Smooth muscle cell of trachea (primary cell): ENCODE measurements at places on chromosomes 12 and 14. TPM values are rescaled to one million over a fixed set of nuclear protein-coding genes. Genes with fewer than 3 reads are reported as not detected.

KRT3 gene
- total RNA-seq, result not detected in 2 replicates

RASSF9 gene
- total RNA-seq, result 0.66 and 0.87 TPM in 2 replicates

PSMA3 gene
- total RNA-seq, result 68.5 and 146 TPM in 2 replicates

CEP290 gene
- total RNA-seq, result 11.1 and 24.9 TPM in 2 replicates

EML5 gene
- 0.44 and 0.50 TPM in 2 replicates for total RNA-seq

OR6C3 gene
- total RNA-seq, result not detected in 2 replicates

DAO gene
- total RNA-seq, result not detected in 2 replicates

CYP27B1 gene
- 0.15 and 0.33 TPM in 2 replicates for total RNA-seq

PLEK2 gene
- 3.0 and 6.7 TPM in 2 replicates for total RNA-seq

SEL1L gene
- total RNA-seq, result 106 and 114 TPM in 2 replicates

NANOG gene
- under 0.01 TPM in 2 replicates for total RNA-seq

KRT74 gene
- not detected in 2 replicates for total RNA-seq

RD3L gene
- not detected in 2 replicates for total RNA-seq

FIGNL2 gene
- total RNA-seq, result 0.29 and 0.50 TPM in 2 replicates

SIX1 gene
- 14.5 and 15.9 TPM in 2 replicates for total RNA-seq

LPAR5 gene
- not detected in 2 replicates for total RNA-seq

HEATR5A gene
- 46.8 and 53.6 TPM in 2 replicates for total RNA-seq

OLR1 gene
- under 0.01 TPM in 1 of 2 replicates, not detected in the other for total RNA-seq

KCNJ8 gene
- 7.3 and 10.6 TPM in 2 replicates for total RNA-seq

NUAK1 gene
- total RNA-seq, result 3.2 and 4.5 TPM in 2 replicates

SLC39A5 gene
- total RNA-seq, result not detected in 2 replicates

TMEM121 gene
- 6.3 and 13.2 TPM in 2 replicates for total RNA-seq

NR4A1 gene
- total RNA-seq, result 2.6 and 4.3 TPM in 2 replicates

GLI1 gene
- total RNA-seq, result 1.2 and 1.6 TPM in 2 replicates

CTDSP2 gene
- 94.2 and 111 TPM in 2 replicates for total RNA-seq

SMCO2 gene
- total RNA-seq, result 0.15 and 0.17 TPM in 2 replicates

CD163L1 gene
- total RNA-seq, result under 0.01 TPM in 1 of 2 replicates, not detected in the other

GPR65 gene
- under 0.01 TPM in 1 of 2 replicates, not detected in the other for total RNA-seq

DIO2 gene
- 6.0 and 16.1 TPM in 2 replicates for total RNA-seq

CFAP54 gene
- 2.8 and 3.1 TPM in 2 replicates for total RNA-seq

AMHR2 gene
- total RNA-seq, result not detected in 2 replicates

HPD gene
- total RNA-seq, result 0.66 and 1.3 TPM in 2 replicates

DNAJC22 gene
- 1.8 and 3.3 TPM in 2 replicates for total RNA-seq

STXBP6 gene
- 6.1 and 9.6 TPM in 2 replicates for total RNA-seq

POTEM gene
- not detected in 2 replicates for total RNA-seq

GPR132 gene
- 0.15 and 0.33 TPM in 2 replicates for total RNA-seq

BCAT1 gene
- 217 and 250 TPM in 2 replicates for total RNA-seq

RPS6KL1 gene
- total RNA-seq, result 1.0 and 1.2 TPM in 2 replicates

ALG10B gene
- 2.3 and 6.0 TPM in 2 replicates for total RNA-seq

TSPAN11 gene
- 1.0 and 5.0 TPM in 2 replicates for total RNA-seq

KLRF2 gene
- not detected in 2 replicates for total RNA-seq

CALCOCO1 gene
- 105 and 211 TPM in 2 replicates for total RNA-seq

PHETA1 gene
- 7.6 and 9.9 TPM in 2 replicates for total RNA-seq

SSTR1 gene
- total RNA-seq, result 0.87 and 1.2 TPM in 2 replicates
